ENCODE measurements at places on chromosomes 5 and 9.

DNA sequence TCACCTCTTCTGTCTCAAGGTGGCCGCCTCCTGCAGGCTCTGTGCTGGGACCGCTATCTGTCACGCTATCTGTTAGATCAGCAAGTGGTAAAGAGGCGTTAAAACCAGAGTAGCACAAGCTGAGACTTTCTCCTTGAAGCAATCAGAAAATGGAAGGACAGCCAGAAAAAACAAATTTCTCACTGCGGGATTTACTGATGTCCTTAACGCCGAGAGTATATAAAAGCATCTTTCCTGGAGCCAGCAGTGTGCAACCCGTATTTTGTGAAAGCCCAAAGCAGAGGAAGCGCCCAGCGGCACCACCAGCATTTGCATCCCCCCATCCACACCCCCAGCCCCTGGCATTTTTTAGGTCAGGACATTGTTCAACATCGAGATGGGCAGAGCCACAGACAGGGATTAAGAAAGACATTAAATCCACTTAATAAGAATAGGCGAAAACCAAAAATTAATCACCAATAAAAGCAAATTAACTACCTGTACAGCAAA lies 48.6 kb downstream of the DUSP1 start:
- DNase-seq = no peak

DNA sequence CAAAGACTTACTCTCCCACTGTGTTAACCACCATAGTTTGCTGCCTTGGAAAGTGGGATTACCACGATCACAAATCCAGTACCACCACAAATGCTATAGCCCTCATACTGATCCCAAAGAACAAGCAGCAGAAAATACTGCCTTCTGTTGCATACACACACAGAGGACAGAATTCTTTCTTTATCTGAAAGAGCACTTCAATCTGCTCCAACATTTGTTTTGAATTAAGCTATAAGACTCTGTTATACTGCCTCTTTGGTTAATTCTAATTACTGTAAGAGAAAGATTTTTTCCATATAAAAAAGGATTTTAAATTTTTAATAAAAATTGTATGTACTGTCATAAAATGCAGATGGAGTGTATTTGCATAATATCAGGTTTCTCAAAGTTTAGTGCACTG lies 69.8 kb downstream of the YIPF5 start:
- DNase-seq = no peak

DNA sequence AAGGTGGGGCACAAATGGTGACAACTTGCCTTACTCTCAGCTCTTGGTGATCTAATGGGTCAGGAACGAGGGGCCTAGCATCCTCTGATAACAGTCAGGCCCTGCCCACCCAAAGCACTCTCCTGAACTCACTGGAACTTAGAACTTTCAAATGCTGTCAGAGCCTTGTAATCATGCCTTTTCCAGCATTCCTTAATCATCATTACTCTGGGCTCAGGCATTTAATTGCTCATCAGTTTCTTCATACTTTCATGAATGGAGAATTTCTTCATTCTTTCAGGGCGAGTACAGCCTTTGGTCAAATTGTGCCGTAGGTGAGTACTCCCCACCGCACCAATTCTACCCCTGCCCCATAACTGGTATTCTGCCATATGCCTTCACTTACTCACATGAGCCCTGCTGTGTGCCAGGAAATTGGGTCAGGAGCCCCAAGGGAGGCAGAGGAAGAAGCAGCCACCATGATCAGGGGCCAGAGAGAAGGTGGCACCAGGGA lies 30.2 kb upstream of the DUSP1 start:
- no peak for DNase-seq

DNA sequence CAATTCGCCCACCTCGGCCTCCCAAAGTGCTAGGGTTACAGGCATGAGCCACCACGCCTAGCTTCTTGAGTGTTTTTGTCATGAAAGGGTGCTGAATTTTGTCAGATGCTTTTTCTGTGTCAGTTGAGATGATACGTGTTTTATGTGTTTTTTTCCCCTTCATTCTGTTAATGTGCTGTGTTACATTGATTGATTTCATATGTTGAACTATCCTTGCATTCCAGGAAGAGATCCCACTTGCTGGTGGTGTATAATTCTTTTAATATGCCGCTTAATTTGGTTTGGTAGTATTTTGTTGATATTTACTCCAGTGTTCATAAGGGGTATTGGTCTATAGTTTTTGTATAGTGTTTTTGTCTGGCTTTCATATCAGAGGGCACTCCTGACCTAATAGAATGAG lies 13.6 kb downstream of the ZBTB43 start:
- no peak for DNase-seq

DNA sequence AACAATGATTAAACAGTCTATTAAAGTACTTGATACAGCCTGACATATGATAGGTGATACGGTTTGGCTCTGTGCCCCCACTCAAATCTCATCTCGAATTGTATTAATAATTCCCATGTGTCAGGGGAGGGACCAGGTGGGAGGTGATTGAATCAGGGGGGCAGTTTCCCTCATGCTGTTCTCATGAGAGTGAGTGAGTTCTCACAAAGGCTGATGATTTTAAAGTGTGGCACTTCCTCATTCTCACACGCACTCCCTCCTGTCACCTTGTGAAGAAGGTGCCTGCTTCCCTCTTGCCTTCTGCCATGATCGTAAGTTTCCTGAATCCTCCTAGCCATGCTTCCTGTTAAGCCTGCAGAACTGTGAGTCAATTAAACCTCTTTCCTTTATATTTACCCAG lies 40.1 kb upstream of the TARS1 start:
- DNase-seq = no peak

- peak; percentile 61 for DNase-seq
These were observed 561.3 kb upstream of the WWC1 start for GRCh38 chr5:167730121-167730520.

DNA sequence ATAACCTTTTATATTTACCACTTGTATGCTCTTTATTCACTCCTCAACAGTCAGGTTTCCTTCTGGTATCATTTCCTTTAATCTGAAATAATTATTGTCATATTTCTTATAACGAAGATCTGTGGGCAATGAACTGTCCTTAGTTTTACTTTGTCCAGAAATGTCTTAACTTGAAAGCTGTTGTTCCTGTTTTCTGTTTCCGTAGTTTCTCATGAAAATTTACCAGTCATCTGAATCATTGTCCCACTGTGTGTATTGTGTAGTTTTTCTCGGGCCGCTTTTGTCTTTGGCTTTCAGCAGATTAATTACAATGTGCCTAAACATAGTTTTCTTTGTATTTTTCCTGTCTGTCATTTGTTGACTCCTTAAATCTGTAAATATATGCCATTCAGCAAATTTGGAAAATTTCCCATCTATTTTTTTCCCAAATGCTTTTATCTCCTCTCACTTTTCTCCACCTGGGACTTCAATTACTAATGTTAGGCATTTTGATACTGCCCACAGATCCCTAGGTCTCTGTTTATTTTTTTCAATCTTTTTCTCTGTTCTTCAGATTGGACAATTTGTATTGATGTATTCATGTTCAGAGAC lies 74.9 kb downstream of the PDE8B start:
- DNase-seq = no peak

- DNase-seq = no peak
These were observed 108.4 kb downstream of the KCNIP1 start for GRCh38 chr5:170612256-170612678.
